Stimulated activated CD4-positive, alpha-beta T cell treated with anti-CD3 and anti-CD28 coated beads, Interleukin-4, amount 100 ng/mL, for 48 hours (primary cell): ENCODE measurements at places on chromosomes 12 and 14.
A peak's percentile ranks its signal among the peaks of the same experiment; 100 is the strongest.

- DNase-seq, result no peak
Measured at GRCh38 chr14:94748667-94749347, 21.1 kb downstream of the GSC start.

DNA sequence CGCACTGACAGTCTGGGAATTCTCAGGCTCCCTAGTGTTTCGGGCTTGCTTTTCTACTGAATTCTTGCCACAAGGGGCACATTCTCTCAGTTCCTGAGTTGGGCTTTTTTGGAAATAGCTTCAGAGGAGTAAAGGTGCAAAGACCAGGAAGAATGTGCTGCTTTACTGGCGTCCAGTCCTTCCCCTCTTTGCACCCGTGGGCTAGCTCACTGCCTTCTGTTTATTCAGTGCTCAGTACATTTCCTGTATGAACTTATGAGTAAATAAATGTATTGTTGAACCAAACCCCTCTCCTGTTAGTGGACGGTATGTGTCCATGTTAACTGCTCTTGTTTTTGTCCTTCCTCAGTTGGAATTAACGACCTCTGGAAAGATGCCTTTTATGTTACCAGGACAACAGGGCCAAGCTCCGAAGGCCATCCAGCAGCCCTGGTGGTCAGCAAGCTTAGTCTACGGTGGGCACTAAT, 24.0 kb downstream of the GSG1 start:
- no peak for DNase-seq

GRCh38 chr14:59275668-59276067, 87.2 kb downstream of the DAAM1 start:
- DNase-seq, result no peak

- no peak for DNase-seq
Measured at GRCh38 chr14:40694023-40694422, 912.7 kb upstream of the LRFN5 start.

DNA sequence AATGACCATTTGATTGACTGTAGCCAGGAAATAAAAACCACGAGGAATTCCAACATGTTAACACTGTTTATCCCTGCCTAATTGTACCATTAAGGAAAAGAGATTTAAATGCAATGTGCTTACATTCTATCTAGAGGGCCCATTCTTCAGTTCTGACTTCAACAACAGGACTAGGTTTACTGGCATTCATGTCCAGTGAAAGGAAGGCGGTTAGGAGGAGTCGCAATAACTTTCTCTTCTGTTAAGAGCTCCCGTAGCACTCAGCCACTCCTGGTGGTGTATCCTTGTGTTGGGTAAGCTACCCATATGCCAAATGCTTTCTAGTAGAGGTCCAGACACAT, 154.7 kb downstream of the STXBP6 start:
- no peak for DNase-seq

DNA sequence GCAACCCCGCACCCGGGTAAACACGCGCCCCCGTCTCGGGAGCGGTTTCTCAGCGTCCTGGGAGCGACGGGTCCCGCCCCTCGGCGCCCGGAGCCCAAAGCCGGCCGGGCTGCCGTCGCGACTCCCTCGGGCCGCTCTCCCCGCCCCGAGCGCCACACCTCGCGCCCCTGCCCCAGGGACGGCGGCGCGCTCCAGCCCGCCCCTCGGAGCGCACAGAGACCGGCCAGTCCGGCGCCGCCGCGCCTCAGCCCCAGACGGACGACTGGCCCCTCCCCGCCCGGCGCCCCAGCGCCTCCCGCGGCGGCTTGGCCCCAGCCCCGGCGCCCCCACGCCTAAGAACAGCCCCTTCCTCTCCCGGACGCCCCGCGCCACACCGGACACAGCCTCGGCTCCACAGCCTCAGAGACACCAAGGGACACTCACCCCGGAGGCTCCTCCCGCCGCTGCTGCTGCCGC, 411 bp downstream of the BTBD7 start:
- DNase-seq, result peak; percentile 17

DNA sequence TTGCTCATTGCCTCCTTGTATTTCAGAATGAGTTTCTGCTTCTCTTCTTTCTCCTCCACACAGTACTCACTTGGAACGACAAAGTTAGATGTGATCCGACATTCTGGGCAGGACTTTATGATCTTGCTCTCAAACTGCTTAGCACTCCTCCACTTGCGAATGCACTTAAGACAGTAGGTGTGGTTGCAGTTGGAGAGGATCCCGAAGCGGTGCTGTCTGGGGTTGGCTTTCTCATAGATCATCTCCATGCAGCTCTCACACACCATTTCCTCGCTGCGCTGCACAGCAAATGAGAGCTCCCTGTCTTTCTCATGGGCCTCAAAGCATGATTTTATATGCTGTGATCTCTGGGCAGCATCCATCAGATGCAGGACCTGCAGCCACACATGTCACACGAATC, 245.7 kb downstream of the C12orf50 start:
- no peak for DNase-seq

- no peak for DNase-seq
Measured at GRCh38 chr14:69066396-69067171, 86.3 kb downstream of the DCAF5 start.

GRCh38 chr12:54053751-54054741, at the start of gene HOXC4:
TSS of gene HOXC4 (plus strand) at chr12:54053835. CDS start at chr12:54053923, 88 bp downstream.
- no peak for DNase-seq

DNA sequence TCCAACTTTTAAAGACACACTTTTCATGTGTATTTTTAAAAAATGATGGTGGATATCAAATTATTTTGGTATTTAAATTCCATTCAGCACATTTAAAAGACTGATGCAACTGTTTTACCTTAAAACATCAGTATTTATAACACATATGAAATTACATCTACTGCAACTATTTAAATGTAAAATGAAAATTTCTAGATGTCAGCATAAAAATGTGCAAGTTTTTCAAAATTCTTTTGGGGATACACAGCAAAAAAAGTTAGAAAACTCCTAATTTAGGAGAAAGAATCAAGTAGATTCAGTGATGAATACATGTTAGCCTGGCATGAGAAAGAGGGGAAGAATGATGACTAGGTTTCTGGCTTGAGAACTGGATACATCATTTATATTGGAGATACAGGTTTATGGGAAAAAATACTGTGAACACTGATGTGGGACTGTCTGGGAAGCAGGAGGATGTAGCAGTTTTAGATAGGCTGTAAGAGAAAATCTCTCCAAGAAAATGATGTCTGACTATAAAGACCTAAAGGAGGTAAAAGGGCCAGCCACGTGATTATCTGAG, 9.2 kb downstream of the SOS2 start:
- DNase-seq, result no peak

DNA sequence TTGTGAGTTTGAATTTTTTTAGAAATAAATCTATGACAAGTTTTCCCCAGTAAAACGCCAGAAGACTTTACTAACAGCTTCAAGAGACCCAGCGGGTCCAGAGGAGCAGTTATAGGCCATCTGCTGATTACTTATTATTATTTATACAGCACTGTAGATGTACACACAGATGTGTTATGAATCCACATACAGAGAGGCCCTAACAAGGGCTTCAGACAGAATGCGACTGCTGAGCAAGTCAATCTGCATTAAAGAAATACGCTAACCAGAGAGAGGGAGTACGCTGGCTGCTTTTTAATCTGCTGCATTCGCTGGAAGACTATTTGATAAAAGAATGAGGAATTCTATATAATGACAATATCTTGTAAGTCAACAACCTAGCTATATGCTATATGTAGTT, 32.5 kb downstream of the ATF7 start:
- DNase-seq, result no peak

DNA sequence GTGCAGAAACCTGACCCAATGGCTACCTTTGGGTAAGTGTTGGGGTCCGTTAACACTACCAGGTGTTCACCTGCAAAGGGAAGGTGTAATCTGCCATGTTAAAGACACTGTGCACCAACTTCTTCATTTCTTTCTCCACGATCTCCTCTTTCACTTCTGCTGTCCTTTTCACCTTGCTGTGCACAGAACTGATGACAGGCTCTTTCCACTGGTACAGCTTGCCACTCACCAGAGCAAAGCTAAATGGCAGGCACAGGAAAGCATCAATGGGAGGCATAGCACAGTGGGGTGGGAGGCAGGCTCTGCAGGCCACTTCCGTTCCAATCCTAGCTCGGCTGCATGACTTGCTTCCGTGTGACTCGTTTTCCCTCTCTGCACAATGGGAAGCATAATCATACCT, 2.6 kb upstream of the C12orf76 start:
- no peak for DNase-seq

GRCh38 chr12:115700896-115701465, 576.5 kb downstream of the MED13L start:
- DNase-seq, result no peak

GRCh38 chr12:27585739-27586265, 61.8 kb downstream of the PPFIBP1 start:
- no peak for DNase-seq

DNA sequence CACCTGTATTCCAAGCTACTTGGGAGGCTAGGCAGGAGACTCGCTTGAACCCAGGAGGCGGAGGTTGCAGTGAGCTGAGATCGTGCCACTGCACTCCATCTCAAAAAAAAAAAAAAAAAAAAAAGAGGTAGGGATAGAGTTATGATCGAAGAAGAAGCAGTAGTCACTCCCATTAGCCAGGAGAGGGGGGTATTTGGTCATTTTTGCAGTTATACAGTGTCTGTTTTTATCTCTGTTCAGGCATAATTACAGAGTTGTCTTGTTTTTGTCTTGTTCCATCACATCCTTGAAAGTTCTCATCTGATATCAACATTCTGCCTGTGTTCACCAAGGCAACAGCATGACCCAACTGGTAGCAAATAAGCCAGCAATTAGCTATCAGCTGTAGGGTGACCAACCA, 98.5 kb upstream of the TMPO start:
- no peak for DNase-seq

DNA sequence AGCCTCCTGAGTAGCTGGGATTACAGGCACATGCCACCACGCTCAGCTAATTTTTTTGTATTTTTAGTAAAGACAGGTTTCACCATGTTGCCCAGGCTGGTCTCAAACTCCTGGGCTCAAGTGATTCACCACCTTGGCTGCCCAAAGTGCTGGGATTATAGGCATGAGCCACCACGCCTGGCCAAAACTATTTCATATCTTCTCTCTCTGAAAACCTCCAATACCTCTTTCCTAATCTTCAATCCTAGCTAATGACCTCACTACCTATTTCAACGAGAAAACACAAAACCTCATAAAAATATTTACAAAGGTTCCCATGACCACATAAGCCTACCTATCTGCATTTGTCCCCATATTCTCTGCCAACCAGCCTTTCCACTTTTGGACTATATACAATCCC, 32.3 kb upstream of the ANKS1B start:
- DNase-seq, result no peak

DNA sequence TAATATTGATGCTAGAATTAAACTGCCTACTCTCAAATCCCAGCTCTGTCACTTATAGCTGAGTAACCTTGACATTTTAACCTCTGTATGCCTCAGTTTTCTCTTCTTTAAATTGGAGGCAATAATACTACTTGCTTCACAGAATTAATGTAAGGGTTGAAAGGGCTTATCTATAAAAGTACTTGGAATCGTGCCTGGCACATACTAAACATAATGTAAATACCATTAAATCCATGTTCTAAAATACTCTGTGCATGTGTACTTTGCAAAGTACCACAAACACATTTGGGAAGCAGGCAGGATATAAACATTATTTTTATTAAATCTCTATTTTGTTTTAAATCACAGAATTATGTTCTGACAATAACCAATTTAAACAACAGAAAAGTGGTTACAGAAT, 41.9 kb downstream of the DYRK4 start:
- DNase-seq, result no peak

DNA sequence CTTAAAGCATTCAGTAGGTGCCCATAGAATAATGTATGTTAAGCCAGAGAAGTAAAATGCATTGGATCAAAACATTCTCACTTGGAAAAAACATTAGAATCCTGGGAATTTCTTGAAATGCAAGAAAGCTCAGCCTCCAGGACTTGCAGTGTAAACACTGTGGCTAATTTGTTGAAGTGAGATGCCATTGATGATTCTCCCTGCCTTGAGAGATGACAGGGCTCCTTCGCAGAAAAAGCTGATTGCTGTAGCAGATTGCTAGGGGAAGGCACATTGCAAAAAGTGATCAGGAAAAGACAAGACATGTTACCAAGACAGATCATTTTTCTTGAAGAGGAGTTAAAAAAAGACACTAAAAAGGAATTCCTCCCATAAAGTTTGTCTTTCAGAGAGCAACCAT, 204.2 kb upstream of the HMGA2 start:
- no peak for DNase-seq

DNA sequence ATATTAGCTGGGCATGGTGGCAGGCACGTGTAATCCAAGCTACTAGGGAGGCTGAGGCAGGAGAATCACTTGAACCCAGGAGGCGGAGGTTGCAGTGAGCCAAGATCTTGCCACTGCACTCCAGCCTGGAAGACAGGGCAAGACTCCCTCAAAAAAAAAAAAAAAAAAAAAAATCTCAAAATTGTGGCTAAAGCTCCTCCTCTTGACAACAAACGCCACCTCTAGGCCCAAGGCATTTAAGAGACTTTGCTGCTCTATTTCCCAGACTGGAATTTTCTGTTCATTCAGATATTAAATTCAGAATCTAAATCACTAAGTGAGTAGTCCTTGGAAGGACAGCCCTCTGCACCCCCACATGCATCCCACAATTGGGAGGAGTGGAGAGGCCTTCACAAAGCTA, 1.4 kb downstream of the ZFYVE1 start:
- DNase-seq, result no peak

- no peak for DNase-seq
Measured at GRCh38 chr12:19382563-19382962, 56.7 kb upstream of the AEBP2 start.

DNA sequence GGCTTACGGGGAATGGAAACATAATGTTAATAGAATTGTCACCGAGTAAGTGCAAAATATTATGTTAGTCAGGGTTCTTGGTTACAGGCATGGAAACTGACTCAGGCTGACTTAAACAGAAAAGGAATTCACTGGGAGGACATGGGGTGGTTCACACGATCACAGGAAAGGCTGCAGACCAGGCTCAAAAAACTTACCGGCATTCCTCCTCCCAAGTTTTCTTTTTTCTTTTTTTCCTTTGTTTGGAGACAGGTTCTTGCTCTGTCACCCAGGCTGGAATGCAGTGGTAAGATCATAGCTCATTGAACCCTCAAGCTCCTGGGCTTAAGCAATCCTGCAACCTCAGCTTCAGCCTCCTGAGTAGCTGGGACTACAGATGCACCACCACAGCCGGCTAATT, 11.9 kb upstream of the UBE2N start:
- no peak for DNase-seq

DNA sequence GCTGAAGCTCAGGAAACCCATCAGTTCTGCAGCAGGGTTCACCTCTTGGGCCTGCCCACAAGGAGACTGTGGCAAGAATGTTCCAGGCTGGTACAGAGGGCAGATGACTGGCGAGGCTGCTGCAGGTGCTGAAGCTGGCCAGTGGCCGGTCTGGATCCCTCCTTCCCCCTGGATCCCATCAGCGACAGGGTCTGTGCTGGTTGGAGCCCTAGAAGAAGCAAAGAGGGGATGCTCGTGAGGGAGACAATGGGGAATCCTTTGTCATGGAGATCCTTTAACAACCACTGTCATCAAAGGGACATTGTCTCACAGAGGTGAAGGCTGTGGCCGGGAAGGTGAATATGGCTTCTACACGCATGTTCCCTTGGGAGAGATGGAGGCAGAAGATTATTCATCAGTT, 211.4 kb upstream of the TMEM132C start:
- no peak for DNase-seq
